Adrenal gland (tissue), 19 donors: ENCODE measurements at places on chromosomes 7 and 10.

DNA sequence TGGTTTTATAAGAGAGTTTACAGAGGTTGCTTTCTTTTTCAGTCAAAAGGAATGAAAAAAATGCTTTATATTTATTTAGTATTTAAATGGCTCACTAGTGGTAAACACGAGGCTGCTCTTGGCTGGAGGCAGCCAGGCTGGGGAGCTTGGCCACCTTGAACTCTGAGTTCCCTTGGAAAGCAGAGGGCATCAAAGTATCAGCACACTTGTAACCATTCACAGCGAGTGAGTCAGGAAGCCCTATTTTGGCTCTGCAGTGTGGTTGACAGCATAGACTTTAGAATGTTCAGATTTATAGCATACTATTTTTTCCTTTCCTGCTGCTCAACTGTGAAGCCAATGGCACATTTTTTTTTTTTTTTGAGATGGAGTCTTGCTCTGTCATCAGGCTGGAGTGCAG lies 51.6 kb downstream of the CYCS start:
- no peaks in the 10 kb centered on the region for H3K27me3 ChIP-seq
- H3K4me3 ChIP-seq, result no peak overlapping the region
- no peaks in the 10 kb centered on the region for H3K36me3 ChIP-seq
- DNase-seq, result peak; percentile 46
- no peak overlapping the region for H3K27ac ChIP-seq

DNA sequence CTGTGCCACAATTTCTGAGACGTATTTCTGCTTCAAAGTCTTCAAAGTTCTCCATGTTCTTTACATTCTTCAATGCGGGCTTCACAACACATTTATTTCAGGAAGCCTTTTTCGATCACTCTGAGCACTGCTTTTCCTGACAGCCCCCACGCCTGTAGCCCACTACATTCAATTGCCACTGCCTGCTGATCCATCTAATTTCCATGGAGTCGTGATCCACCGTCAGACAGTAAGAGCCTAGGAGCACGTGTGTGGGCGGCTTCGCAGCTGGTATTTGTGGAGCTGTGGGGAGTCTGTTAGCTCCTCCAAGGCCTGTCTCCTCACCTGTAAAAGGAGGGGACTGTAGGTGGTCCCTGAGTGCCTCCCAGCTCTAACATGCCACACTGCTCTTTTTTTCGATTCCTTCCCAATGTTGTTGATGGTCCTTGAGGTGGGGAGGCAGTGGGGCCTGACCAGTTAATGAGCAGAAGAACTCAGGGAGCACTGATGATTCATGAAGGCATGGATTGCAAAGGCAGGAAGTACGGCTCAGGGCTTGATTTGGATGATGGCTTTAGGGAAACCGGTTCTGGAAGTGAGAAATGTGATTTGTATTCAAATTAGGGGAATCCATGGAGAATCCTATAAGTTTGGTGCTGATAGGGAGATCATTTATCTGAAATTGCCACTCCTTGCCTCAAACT lies 401.1 kb upstream of the PODXL start:
- H3K27ac ChIP-seq, result no peak overlapping the region
- no peaks in the 10 kb centered on the region for H3K4me1 ChIP-seq
- no peaks in the 10 kb centered on the region for H3K27me3 ChIP-seq
- no peak overlapping the region for H3K4me3 ChIP-seq
- no peaks in the 10 kb centered on the region for H3K36me3 ChIP-seq

- peaks cover 6% of the 10 kb centered on the region for H3K4me1 ChIP-seq
- H3K4me3 ChIP-seq, result no peak overlapping the region
- DNase-seq, result peak; percentile 29
- no peaks in the 10 kb centered on the region for H3K27me3 ChIP-seq
These were observed 276.5 kb downstream of the MAGI2 start for GRCh38 chr7:79176859-79177477.

- H3K27me3 ChIP-seq, result peaks cover 17% of the 10 kb centered on the region
- H3K36me3 ChIP-seq, result no peaks in the 10 kb centered on the region
- no peaks in the 10 kb centered on the region for H3K4me1 ChIP-seq
- no peak overlapping the region for H3K27ac ChIP-seq
- H3K4me3 ChIP-seq, result no peak overlapping the region
These were observed 180.8 kb downstream of the EMX2 start for GRCh38 chr10:117723343-117723742.

GRCh38 chr10:21069929-21070700 lies 173.0 kb upstream of the NEBL start:
- H3K4me3 ChIP-seq, result no peak overlapping the region
- no peaks in the 10 kb centered on the region for H3K4me1 ChIP-seq
- no peaks in the 10 kb centered on the region for H3K27me3 ChIP-seq
- no peak overlapping the region for H3K27ac ChIP-seq

- no peak for DNase-seq
- peaks cover 11% of the 10 kb centered on the region for H3K36me3 ChIP-seq
- no peak overlapping the region for H3K27ac ChIP-seq
These were observed 142.6 kb downstream of the SLC25A13 start for GRCh38 chr7:96179341-96179740.

GRCh38 chr10:70838270-70838805 lies 22.6 kb downstream of the SGPL1 start:
- no peak overlapping the region for H3K4me3 ChIP-seq
- H3K27me3 ChIP-seq, result no peaks in the 10 kb centered on the region
- H3K27ac ChIP-seq, result no peak overlapping the region

- H3K4me1 ChIP-seq, result peaks cover 12% of the 10 kb centered on the region
- peak within 1 kb of the TSS; percentile 99 for H3K4me3 ChIP-seq
- no peaks in the 10 kb centered on the region for H3K36me3 ChIP-seq
These were observed at the start of gene FZD1 for GRCh38 chr7:91264046-91264923. TSS of gene FZD1 (plus strand) at chr7:91264433. CDS start at chr7:91264881, 448 bp downstream.

GRCh38 chr10:24256619-24257107 lies 47.7 kb downstream of the KIAA1217 start:
- no peak overlapping the region for H3K4me3 ChIP-seq
- H3K27ac ChIP-seq, result no peak overlapping the region
- DNase-seq, result no peak

DNA sequence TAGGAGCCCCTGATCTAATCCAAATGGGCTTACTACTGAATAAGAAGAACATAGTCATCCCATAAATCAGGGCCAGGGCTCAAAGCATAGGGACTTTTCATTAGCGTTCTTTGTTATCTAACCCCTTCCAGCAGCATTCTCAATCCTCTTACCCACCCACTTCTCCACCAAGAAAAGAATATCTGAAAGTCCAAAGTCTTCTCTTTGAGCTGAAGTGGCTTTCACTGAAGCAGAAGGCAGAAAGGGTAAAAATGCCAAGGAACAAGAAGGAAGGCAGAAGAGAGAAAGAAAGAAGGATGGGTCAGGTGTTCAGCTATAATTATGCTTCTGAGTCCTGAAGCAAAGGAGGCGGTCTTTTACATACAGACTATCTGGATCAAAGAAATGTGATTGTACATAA lies 10.2 kb downstream of the TRPV5 start:
- H3K36me3 ChIP-seq, result no peaks in the 10 kb centered on the region
- H3K27me3 ChIP-seq, result no peaks in the 10 kb centered on the region
- H3K4me1 ChIP-seq, result no peaks in the 10 kb centered on the region
- no peak overlapping the region for H3K27ac ChIP-seq

- H3K27me3 ChIP-seq, result no peaks in the 10 kb centered on the region
- DNase-seq, result no peak
- peaks cover 8% of the 10 kb centered on the region for H3K4me1 ChIP-seq
- no peak overlapping the region for H3K4me3 ChIP-seq
These were observed 62.7 kb downstream of the USP6NL start for GRCh38 chr10:11548768-11549099.

DNA sequence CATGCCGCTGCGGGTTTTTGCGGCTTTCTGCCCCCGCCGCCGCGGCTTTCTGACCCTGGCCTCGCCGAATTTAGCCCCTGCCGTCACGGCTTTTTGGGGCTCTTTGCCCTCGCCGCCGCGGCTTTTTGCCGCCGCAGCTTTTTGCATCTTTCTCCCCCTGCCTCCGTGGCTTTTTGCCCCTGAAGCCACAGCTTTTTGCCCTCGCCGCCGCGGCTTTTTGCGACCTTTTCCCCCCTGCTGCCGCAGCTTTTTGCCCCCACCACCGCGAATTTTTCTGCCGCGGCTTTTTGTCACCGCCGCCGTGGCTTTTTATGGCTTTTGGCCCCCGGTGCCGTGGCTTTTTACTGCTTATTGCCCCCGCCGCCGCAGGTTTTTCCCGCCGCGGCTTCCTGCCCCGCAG lies 636.5 kb downstream of the ZNF716 start:
- no peaks in the 10 kb centered on the region for H3K4me1 ChIP-seq
- H3K36me3 ChIP-seq, result no peaks in the 10 kb centered on the region
- H3K27ac ChIP-seq, result no peak overlapping the region
- no peak overlapping the region for H3K4me3 ChIP-seq
- DNase-seq, result no peak

DNA sequence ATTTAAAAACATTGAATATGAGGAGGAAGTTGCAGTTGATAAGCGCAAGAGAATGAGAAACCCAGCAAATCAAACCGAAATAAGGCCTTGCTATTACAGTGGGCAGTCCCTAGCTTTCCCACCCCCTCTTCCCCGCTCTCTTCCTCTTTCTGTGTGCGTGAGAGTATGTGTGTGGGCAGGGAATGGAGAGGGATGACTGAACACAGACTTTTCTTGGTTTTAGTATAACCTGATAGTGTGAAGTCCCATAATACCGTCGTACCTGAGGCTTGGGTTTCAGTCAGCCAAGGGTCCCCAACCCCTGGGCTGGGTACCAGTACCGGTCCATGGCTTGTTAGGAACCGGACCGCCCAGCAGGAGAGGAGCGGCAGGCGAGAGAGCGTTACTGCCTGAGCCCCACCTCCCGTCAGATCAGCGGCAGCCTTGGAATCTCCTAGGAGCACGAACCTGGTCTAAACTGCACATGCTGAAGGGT lies 255.3 kb downstream of the CELF2 start:
- no peaks in the 10 kb centered on the region for H3K27me3 ChIP-seq
- H3K36me3 ChIP-seq, result no peaks in the 10 kb centered on the region
- H3K4me3 ChIP-seq, result no peak overlapping the region
- H3K4me1 ChIP-seq, result no peaks in the 10 kb centered on the region
- no peak for DNase-seq
- no peak overlapping the region for H3K27ac ChIP-seq

- no peak overlapping the region for H3K27ac ChIP-seq
- H3K36me3 ChIP-seq, result no peaks in the 10 kb centered on the region
- H3K27me3 ChIP-seq, result no peaks in the 10 kb centered on the region
- no peak overlapping the region for H3K4me3 ChIP-seq
- no peak for DNase-seq
These were observed 1.3 kb downstream of the SPRN start for GRCh38 chr10:133422807-133423771.

DNA sequence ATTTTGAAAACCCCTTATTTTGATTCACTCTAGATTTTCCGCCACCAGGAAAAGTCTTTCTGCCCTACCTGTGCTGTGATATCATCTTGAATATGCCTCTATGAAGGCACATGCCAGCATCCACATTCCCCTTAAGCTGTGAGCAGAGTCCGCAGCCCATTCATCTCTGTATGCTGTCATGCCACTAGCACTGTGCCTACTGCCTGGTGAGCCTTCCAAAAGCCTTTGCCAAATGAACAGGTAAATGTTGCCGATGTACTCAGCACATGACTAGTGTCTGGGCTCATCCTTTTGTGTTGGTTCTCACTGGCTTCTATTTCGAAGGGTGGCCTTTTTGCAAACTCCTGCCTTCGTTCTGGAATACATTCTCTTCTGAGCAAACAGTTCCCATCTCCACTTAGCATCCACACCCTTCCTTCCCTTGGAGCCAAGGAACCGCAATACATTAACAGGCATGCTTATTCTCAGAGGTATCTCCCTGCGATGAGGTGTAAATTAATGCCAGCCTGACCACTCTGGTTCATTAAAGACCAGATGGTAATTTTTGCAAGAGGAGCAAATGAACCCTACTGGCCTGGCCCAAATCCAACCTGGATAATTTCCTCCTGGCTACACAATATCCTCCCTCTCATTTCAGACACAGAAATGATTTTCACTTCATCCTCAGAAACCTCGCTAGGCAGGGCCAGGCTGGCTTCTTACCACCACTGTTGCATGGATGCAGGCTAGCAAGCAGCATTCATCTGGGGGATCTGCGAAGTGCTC lies 339.7 kb upstream of the NFE2L3 start:
- no peaks in the 10 kb centered on the region for H3K36me3 ChIP-seq
- no peaks in the 10 kb centered on the region for H3K27me3 ChIP-seq
- no peak for DNase-seq
- H3K4me1 ChIP-seq, result no peaks in the 10 kb centered on the region

DNA sequence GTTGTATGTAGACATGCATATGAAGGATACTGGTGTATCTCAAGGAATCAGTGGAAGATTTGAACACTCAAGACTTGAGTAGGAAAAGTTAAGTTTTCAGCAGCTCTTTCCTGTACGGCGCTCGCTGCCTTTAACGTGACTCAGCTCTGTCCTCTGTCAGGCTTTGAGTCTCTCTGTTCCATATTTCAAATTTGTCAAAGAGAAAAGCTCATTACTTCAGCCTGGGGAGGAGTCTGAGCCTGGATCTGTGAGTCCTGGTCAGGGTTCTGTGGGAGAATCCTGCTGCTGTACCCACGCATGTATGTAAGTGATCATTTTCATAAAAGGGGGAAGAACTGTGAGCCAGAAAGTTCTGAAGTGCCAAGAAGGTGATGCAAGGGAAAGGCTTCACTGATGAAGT lies 13.8 kb upstream of the MPP7 start:
- H3K36me3 ChIP-seq, result no peaks in the 10 kb centered on the region
- H3K27me3 ChIP-seq, result peaks cover 5% of the 10 kb centered on the region
- no peaks in the 10 kb centered on the region for H3K4me1 ChIP-seq
- no peak for DNase-seq
- no peak overlapping the region for H3K4me3 ChIP-seq

DNA sequence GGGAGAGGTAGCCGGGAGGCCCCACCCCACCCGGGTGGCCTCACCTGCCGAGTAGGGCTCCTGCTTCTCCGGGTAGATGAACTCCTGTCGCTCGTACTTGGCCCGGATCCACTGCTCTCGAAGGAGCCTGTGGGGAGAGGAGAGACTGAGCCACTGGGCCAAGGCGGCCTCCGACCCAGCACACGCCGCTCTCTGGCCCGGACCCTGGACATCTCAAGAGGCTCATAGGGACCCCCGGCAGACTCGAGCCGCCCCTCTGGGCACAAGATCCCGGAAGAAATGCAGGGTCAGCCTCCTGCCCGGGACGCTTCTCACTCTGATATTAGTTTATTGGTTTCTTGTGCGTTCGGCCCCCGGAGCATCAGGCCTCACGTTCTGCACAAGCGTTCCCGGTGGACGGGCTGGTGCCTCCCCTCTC lies 34.5 kb downstream of the ADAP1 start:
- no peaks in the 10 kb centered on the region for H3K36me3 ChIP-seq
- DNase-seq, result peak; percentile 11
- no peaks in the 10 kb centered on the region for H3K27me3 ChIP-seq
- H3K4me1 ChIP-seq, result no peaks in the 10 kb centered on the region
